ENCODE measurements at places on chromosomes 11 and 22.

- DNase-seq, result no peak
These were observed 113.1 kb downstream of the RBFOX2 start for GRCh38 chr22:35915477-35916013.

- no peak for DNase-seq
These were observed 2.5 kb downstream of the USP18 start for GRCh38 chr22:18152519-18152918.

- no peak for DNase-seq
These were observed 28.6 kb downstream of the LRRC32 start for GRCh38 chr11:76641905-76642304.

DNA sequence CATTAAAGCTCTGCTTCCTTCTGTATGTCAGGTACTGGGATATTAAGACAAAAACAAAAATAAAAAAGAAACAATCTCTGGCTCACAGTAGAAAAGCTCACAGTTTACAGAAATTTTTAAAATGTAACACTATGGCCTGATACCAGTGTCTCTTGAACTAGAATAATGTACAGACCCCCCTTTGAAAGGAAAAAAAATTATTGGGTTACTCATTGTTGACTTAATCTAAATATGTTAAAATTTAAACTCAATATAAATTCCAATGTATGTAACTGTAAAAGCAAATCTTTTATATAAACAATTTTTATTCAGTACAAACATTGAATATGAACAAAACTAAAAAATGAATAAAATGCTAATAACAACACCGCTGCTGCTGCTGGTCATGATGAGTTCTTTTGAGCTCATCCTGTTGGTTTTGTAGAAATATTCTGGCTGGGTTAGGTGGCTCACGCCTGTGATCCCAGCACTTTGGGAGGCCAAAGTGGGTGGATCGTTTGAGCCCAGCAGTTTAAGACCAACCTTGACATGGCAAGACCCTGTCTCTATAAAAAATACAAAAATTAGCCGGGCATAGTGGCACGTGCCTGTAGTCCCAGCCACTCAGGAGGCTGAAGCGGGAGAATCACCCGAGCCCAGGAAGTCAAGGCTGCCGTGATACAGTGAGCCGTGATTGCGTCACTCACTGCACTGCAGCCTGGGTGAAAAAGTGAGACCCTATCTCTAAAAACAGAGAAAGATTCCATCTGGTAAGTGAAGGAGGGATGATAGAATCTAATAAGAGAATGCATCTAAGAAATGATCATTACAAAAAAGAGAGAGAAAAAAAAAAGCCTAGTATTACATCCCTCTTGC lies 11.8 kb upstream of the KCNE3 start:
- no peak for DNase-seq

DNA sequence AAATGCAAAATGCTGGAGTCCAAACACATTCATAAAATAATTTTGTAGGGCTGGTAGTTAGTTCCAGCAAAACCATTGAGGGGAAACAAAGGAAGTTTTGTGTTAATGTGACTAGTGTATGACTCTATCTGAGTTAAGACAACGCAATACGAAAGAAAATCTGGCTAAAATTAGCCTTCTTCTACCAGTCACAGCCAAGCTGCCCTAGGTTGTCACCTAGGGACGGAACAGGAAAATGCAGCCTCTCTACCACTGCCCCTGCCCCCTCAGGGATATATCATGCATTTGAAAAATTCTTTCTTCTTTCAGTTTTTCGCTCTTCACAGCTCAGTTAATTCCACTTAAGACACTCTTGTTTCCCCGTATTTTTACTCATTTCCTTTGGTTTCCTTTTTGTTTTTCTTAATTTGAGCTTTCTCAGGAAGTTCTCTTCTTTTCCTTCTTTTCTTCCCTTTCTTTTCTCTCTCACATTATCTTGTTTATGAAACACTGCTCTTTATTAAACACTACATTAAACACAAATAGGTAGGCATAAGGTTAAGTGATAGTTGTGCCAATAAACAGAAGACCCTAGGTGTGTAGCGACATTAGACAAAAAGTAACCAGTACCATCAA lies 30.6 kb downstream of the KIRREL3 start:
- DNase-seq, result no peak

- no peak for DNase-seq
These were observed 66.2 kb downstream of the AMBRA1 start for GRCh38 chr11:46527591-46528130.

- no peak for DNase-seq
These were observed 238.4 kb upstream of the CTSC start for GRCh38 chr11:88575916-88576315.

GRCh38 chr11:93543292-93543977 lies at the start of gene SMCO4:
TSS of gene SMCO4 (minus strand) at chr11:93543391. CDS start at chr11:93479189, 64,202 bp downstream.
- DNase-seq, result peak; percentile 87

DNA sequence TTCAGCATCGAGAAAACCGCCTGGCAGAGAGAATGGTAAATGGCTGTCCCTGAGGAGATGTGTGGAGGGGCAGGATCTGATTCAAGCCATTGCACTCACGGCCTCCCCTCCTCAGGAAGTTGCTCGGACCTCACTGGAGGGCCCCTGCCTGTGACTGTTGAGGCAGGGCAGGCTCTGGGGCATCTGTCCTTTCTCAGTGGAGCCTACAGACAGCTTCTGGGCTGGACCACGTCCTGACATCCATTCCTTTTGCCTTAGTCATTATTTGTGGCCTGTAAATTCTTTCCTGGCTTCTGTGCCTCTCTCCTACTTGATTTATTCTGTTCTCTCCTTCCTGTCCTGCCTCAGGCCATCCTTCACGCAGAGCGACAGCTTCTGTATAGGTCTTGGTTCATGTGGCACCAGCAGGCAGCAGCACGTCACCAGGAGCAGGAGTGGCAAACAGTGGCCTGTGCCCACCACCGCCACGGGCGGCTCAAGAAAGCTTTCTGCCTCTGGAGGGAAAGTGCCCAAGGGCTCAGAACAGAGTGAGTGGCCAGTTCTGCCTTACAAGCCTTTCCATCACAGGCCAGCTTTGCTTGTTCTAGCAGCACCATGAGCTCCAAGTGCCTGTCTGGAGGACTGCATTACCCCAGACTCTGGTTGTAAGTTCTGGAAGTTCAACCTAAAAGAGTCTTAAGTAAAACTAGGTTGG lies 59.6 kb downstream of the PISD start:
- DNase-seq, result no peak

DNA sequence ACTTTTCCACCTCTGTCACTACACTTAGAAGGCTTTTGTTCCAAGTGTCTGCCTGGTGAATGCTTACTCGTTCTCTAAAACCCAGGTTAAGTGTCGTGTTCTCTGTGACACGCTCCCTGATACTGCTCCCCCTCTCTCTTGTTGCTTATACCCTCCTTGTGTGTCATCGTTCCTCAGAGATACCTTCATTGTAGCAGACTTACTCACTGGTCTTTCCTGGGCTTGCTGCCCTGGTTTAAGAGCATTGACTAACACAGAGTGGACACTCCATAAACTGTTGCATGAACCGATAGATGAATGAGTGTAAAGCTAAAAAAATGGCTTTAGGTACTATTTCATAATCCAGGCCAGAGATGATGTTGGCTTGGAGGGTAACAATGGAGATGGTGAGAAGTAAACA lies 171.3 kb downstream of the GRIK4 start:
- no peak for DNase-seq

DNA sequence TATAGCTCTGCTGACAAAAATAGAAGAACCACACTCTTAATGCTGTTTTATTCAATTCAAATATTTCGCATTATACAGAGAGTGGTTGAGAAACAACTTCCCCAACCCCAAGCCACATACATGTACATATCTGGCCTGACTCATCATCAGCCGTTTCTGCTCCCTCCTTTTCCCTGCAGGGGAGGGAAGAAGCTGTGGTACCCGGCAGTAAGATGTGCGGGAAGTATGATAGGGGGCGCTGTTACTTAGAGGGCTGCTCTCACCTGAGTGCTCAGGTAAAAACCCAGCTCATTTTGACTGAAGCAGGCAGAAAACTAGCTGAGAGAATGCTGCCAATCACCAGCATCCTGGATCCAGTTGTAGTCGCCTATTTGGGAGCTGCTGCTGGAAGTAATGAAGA lies 85.5 kb downstream of the NELL1 start:
- DNase-seq, result no peak

- no peak for DNase-seq
These were observed 571.5 kb downstream of the CNTN5 start for GRCh38 chr11:99592266-99592665.

- DNase-seq, result no peak
These were observed 2.1 kb upstream of the DRD2 start for GRCh38 chr11:113477321-113477720.

DNA sequence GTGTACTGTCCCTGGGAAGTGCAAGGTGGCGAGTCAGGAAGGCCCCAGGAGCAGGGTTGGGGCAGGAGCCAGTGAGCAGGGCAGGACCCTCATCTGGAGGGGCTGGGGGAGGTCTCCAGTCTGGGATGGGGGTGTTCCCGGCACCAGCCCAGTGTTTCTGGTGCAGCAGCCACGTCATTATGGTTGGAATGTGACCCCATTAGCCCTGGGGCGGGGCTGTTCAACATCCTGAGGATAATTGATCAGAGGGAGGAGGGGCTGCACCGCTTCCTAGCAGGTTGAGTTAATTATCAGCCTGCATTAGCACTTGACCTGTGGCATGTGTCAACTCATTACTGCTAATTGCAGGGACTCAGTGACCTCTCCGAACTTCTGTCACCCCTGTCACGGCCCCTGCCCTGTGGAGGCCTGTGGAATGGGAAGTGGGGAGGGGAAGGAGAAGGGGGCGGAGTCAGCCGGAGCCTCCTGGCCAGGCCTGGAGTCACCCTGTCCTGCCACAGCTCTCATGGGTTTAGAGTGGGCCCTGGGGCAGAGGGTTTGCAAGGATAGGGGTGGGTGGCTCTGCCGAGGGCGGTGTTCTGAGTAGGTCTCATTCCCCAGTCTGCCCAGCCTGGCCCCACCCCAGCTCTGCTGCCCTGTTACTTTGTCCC lies 52.8 kb upstream of the CCDC188 start:
- no peak for DNase-seq

- DNase-seq, result no peak
These were observed 263.6 kb downstream of the BRD1 start for GRCh38 chr22:49564054-49564453.

- DNase-seq, result no peak
These were observed 67.5 kb upstream of the NNMT start for GRCh38 chr11:114228435-114229411.

GRCh38 chr22:22771696-22772377 lies 115.8 kb upstream of the IGLL5 start:
- no peak for DNase-seq

GRCh38 chr11:6603287-6604080 lies at the start of the genes ILK and RRP8:
TSS of gene ILK (plus strand) at chr11:6603774. CDS start at chr11:6604272, 498 bp downstream.
TSS of gene RRP8 (minus strand) at chr11:6603616. CDS start at chr11:6603502, 114 bp downstream.
- DNase-seq, result peak; percentile 91

DNA sequence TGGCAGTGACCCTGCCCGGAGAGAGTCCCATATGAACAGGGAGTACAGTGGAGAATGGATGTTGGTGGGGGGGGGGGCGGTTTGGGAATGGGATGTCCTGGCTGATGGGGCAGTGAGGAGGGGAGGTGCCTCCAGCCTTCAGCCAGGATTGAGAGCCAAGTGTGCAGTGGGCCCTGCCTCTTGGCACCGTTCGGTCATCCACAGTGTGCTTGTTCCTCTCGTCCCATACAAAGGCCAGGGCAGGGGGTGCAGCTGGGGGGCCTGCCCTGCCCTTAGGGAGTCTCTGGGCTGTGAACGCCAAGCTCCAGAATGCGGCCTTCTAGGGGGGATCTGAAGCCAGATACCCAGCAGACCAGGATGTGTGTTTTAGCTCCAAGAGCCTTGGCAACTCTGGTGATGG lies 34.0 kb downstream of the KCNC1 start:
- no peak for DNase-seq

- DNase-seq, result no peak
These were observed 5.1 kb upstream of the CLCF1 start for GRCh38 chr11:67378544-67378943.

- no peak for DNase-seq
These were observed 12.1 kb upstream of the LRRC32 start for GRCh38 chr11:76682684-76683083.

DNA sequence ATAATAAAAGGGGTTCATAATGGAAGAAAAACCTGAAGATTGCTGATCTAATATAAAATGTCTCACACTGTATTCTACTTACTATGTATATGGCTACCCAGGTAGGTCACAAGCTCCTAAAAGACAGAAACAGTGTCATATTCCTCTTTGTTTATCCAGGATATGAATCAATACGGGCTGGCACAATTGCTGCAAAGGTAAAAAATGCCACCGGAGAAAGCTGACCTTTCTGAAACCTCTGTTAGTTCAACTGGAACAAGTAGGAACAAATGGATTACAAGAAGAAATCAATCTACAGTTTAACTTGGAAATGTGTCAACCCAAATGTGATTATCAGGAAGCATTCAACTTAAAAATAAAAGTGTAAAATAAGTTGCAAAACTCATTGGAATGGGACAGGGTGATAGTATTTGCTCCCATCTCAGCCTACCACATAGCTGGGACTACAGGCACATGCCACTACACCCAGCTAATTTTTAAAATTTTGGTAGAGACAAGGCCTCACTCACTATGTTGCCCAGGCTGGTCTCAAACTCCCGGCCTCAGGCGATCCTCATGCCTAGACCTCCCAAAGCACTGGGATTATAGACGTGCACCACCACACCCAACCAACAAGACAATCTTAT lies 27.6 kb downstream of the SLC35F2 start:
- no peak for DNase-seq

DNA sequence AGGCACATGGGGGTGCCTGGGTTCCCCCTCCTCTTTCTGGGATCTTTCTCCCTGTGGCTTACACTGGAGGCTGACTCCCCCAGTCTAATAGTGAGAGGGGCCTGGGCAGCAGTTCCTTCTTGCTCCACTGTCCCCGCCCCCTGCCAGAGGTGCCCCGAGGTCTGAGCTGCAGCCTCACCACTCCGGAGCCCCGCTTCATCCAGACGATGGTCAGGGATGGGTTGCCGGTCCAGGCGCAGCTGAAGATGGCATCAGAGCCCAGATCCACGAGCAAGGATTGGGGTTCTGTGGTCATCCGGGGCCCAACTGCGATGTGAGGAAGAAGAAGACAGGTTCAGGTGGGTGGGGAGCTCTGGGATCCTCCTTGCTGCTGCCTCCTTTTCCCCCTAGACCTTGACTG lies 91.1 kb downstream of the ST3GAL4 start:
- DNase-seq, result no peak

DNA sequence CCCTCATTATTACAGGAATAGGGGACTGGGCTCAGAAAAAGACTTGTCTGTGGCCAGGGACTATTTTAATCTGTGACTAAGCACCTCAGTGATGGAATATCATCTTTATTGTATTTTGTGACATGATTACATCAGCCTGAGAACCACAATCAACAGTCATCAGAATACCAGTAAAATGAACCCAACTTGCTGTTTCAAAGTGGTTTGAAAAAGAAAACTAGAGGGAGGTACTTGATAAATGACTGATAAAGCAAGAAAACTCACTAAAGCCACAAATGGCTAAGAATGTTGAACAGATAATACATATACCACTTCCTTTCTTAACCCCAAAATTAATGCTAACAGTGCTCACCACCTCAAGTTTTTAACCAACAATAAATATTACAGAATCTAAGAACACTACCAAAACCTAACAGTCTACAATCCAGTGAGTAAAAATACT lies 155.7 kb downstream of the ATG16L2 start:
- peak; percentile 79 for DNase-seq

GRCh38 chr11:18322818-18323570 lies 627 bp downstream of the GTF2H1 start:
- DNase-seq, result no peak
